Effector memory CD8-positive, alpha-beta T cell (primary cell): ENCODE measurements at places on chromosomes 12 and 14.

- DNase-seq, result no peak
These were observed 15.7 kb downstream of the OR10P1 start for GRCh38 chr12:55652352-55652751.

DNA sequence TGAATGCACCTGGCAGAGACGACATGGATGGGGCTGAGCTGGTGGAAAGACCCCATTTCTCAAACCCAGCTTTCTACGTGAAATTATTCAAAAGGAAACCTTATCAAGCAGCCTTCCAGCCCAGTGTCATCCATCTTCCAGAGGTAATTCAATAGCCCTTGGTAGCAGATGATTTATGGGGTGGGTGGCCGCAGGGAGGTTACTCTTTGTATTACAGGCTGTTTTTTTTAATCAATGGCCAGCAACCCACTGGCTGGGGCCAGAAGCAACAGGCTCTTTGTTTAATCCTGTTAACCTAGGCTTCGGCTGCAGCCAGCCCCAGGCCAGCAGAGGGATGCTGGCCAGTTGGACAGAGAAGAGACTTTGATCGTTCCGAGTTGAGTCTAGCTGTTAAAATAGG lies 139.8 kb upstream of the SRRM4 start:
- no peak for DNase-seq

DNA sequence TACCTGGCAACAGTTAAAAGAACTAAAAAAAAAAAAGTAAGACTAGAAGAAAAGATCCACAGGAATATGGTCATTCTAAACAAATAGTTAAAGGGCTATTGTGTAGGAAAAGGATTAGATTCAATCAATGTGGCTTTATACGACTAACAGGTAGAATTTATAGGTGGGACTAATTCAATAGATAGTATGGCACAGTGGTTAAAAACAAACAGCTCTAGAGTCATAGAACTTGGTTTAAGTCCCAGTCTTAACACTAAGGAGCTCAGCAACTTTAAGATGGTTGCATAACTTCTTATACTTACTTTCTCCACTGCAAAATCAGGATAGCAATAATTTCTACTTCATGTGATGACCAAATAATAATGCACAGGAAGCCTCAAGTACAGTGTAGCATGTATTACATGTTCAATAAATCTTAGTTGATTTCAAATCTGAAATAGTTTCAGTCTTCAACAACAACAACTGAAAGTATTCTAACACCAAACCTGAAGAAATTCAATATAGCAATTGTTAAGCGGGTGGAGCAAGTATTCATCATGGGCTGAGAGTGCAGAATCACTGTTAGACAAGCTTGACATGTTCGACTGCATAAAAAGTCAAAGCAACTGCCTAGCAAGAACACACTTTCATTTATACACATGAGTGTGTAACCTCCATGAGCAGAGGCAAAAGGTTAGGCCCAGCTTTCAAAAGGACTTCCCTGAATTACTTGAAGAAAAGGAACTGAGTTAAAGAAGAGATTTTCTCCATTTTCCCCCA lies 50.4 kb downstream of the ITPR2 start:
- no peak for DNase-seq

DNA sequence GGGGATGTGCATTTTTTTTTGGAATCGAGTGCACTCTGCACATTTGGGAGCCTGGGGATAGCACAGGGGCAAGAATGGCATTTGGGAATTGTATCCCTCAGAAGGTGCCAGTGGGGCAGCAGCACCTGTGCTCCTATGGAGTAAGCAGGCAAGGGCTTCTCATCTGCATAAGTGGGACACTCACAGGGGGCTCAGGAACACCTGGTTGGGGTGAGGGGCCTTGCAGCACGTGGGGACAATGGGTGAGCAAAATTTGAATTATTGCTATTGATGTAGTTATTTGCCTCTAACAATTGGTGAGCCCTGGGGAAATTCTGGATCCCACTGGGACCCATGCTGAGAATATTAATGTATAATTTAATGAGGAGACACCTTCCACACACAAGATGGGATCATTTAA lies 274.2 kb downstream of the TTC6 start:
- DNase-seq, result no peak

DNA sequence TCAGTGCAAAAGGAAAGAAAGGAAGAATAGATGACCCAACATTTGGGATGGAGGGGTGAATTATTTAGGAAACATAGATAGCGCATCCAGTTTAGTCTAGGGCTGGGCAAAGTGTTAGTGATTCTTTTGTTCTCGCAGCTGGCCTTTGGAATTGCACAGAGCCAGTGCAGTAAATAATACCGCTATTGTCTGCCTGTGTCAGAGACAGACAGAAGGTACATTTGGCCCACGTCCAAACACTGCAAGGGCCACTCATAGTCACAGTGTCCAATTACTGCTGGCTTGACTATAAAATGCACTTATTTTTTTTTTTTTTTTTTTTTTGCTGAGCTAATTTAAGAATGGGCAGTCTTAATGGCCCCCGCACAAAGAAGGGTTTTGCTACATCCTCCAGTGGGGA lies 638.6 kb downstream of the BCL11B start:
- no peak for DNase-seq

GRCh38 chr12:53948650-53949593 lies 5.8 kb upstream of the HOXC12 start:
- no peak for DNase-seq

GRCh38 chr12:23726646-23727045 lies 222.8 kb downstream of the SOX5 start:
- DNase-seq, result no peak

- DNase-seq, result no peak
These were observed 4.7 kb downstream of the VSIG10 start for GRCh38 chr12:118098911-118099671.

DNA sequence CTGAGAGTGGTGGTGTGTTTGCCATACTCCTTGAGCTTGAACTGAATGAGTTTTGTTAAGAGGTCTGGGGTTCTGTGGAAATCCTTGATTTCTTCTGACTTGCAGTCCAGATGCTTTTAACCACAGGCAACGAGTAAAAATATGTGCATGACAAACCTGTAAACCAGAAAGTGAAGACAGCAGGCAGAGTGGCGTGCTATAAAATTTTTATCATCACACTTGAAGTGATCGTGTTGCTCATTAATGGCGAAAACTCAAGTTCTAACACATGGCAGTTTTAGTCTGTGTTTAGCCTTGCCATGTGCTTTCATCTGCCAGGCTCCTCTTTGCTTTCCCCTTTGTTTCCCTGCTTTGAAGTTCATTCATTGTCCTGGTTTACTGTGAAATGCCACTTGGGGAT lies 28.0 kb downstream of the TXNRD1 start:
- no peak for DNase-seq

DNA sequence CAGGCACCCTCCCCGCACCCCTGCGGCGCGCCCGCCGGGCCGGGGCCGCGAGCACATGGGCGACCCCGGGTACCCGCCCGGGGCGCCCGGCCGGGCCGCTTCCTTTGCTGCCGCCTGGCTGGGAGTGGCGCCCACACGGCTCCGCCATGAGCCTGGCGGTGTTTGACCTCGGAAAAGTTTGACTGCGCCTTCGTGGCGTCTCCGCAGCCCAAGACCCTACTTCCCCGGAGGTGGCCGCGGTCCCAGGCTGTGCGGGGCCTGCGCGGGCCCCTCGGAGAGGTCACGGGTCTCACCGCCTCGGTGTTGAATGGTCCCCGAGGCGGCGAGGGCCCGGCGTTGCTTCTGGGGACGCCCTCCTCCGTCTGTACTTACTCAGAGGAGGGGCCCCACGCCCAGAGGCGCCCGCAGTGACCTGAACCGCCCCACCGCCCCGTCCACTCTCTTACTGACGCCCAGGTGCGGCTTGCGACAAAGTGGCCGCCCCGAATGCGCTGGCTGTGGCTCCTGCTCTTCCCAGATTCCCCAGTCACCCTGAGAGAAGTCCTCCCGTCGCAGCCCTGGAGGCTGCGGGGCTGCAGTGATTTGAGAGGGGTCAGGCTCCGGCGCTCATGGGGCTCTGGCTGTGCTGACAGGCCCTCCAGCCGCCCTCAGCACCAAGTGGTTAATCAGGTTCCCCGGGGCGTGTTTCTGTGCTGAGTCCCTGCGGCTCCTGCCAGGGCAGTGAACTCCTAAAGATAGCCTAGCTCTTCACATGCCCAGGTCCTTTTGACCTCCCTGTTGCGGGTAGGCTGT lies 5.8 kb downstream of the KMT5A start:
- DNase-seq, result no peak

DNA sequence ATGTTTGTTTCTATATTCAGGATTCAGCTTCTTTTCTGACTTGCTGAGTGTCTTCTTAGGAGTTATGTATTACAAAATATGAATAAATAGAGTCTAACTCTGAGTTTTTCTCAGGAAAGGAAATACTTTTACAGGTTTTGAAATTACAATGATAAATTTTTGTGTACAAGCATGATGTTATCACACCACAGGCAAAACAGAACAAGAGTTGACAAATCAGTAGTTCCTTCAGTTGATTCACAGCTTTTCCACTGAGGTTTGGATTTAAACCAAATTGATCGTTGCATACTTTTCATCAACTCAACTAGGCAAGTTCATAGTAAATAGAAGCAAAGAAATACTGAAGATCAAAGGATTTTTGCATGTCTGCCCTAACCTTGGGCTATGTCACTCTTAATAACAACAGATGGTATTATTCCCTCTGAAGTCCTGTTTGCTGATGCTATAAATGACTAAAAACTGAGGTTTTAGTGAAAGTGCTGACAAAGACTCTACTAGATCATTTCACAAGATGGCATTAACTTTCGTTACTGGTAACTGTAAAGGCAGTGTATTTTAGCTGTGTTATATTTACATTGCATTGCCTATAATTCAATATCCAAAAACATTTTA lies 520.2 kb downstream of the FLRT2 start:
- DNase-seq, result no peak

DNA sequence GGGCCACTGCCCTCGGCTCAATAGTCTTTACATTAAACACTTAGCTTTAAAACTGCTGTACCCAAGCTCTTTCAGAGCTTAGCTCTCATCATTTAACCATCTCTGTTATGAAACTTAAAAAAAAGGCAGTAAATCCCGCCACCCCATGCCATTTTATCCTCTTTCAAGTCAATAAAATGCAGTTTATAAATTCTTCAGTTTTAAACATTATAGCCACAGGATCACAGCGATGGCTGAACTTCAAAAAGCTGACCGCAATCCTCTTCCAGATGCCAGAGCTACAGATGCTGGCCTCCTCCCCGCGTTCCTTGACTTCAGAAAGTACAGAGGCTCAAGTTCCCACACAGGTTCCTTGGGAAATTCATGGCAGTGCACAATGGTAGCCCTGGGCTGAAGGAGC lies 4.2 kb downstream of the OR10G3 start:
- DNase-seq, result no peak

- no peak for DNase-seq
These were observed 18.9 kb upstream of the HAL start for GRCh38 chr12:96014943-96015599.

GRCh38 chr14:99564926-99565259 lies 39.1 kb downstream of the CCDC85C start:
- no peak for DNase-seq

GRCh38 chr12:18467620-18468245 lies 206.4 kb downstream of the PIK3C2G start:
- no peak for DNase-seq

DNA sequence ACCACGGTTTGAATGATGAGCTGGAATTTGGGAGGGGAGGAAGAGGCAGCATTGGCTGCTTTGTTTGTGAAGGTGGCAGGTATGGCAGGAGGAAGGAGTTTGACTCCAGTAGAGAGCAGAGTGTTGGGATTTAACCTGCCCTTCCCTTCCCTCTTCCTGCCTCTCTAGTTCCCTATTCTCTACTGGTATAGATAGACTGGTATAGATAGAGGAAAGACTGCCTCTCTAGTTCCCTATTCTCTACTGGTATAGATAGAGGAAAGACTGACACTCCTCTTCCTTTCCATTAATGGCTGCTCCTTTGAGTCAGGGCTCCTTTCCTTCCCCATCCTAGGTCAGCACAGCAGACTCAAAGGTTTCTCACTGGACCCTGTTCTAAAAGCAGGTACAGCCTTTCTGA lies 8.4 kb upstream of the SYCP3 start:
- no peak for DNase-seq

- no peak for DNase-seq
These were observed 106.2 kb upstream of the NAV3 start for GRCh38 chr12:77724367-77724957.

- peak; percentile 75 for DNase-seq
These were observed at the start of gene PACS2 for GRCh38 chr14:105314287-105315200. Gene PACS2, plus strand, starts transcription at chr14:105314748. Its CDS starts 171 bp downstream, at chr14:105314919.

- DNase-seq, result no peak
These were observed 81.1 kb downstream of the PELI2 start for GRCh38 chr14:56199095-56199981.

DNA sequence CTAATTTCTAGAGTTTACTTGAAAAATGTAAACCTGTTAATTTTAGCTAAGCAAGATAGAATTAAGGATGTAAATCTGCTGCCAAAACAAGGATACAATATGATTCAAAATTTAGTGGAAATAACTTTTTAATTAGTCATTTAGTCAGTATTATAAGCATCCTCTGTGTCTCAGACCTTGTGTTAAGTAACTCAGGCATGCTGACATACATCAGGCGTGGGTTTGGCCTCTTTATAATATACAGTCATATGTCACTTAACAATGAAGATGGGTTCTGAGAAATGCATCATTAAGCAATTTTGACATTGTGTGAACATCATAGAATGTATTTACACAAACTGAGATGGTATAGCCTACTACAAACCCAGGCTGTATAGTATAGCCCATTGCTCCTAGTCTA lies 386.9 kb downstream of the ZFP36L1 start:
- no peak for DNase-seq

DNA sequence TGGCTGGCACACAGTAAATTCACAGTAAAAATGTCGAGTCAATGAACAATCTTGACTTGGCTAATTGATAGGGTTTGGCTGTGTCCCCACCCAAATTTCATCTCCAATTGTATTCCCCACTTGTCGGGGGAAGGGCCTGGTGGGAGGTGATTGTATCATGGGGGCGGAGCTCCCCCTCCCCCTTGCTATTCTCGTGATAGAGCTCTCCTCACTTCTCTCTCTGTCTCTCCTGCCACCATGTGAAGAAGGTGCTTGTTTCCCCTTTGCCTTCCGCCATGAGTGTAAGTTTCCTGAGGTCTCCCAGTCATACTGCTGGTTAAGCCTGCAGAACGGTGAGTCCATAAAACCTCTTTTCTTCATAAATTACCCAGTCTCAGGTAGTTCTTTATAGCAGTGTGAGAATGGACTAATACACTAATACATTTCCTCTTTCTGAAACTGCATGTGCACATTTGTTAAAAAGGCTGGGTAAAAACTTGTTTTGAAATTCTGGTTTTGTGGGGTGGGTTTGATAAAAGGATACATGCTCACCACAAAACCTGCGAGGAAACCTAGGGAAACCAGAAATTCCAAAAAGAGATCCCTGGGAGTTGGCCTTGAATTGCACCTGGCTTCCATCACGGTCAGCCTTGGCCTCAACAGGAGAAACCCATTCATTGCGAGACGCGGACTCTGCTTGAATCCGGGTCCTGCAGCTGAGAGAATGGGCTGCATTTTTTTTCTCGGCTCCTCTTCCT lies 16.2 kb upstream of the MYL2 start:
- no peak for DNase-seq

- no peak for DNase-seq
These were observed 33.8 kb downstream of the STK38L start for GRCh38 chr12:27277846-27278260.

- no peak for DNase-seq
These were observed 40.0 kb downstream of the OSBPL8 start for GRCh38 chr12:76519538-76519937.
